ENCODE measurements at places on chromosomes 5 and 9.
A peak's percentile ranks its signal among the peaks of the same experiment; 100 is the strongest.

DNA sequence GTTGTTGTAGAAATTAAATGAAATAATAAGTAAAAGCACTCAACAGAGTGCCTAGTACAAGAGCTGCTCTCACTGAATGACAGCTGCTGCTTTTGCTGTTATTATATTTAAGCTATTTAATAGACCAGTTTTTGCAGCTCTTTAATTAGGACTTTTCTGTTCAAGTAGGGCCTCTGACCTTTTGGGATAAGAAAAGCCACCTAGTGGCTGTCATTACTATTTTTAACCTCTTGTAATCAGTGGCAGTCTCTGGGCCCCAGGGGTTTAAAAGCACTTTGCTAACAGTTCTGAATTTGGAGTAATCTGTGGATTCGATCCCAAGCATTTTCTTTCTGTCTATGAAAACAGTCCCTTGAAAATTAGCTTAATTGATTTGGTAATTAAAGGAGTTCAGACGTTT lies 121.1 kb downstream of the NUDT12 start:
- DNase-seq = no peak

GRCh38 chr9:133161547-133161950 lies 2.2 kb downstream of the GBGT1 start:
- DNase-seq = no peak

GRCh38 chr9:127814619-127815511 lies 12.2 kb downstream of the FPGS start:
- DNase-seq = no peak

DNA sequence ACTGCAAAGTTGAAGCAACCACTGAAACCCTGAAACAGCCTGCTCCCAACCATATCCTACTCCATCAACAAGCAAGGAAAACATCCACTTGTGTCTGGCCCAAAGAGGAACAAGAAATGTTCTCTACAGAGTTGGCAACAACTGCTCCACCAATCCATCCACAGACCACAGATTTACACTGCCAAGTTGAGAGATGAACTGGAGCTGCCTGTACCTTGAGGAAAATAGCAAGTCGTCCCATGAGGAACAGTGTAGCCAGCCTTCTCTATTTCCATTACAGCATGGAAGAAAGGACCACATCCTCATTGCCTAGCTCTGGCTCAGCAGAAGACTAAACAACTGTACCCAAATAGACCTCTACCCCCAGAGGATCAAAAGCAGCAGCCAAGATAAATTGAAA lies 60.4 kb downstream of the DEPDC1B start:
- no peak for DNase-seq

DNA sequence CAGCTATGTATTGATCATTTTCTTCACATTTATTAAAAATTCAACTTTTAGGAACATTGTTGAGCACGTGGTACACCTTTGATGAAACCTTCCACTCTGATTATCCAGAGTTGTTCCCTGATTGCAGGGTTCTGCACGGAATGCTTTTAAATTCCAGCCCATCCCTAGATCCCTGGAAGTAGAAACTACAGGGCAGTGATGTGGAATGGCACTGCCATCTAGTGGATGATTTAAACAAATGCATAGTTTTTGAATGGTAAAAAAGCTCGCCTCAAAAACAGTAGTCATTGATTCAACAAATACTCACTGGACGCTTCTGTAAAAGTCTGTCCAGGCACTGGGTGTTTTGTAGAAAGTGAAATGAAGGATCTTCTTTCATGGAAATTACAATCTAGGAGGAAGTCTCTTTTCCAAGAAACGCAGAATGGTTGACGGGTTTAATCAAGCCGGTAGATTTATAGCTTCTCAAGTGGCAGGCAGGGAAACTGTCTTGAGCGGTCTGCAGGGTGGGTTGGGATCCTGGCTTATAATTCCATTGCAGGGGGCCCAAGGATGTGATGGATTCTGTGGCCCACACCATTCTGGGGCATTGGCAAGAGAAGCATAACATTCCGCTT lies 118.4 kb downstream of the ARHGAP26 start:
- peak; percentile 16 for DNase-seq

DNA sequence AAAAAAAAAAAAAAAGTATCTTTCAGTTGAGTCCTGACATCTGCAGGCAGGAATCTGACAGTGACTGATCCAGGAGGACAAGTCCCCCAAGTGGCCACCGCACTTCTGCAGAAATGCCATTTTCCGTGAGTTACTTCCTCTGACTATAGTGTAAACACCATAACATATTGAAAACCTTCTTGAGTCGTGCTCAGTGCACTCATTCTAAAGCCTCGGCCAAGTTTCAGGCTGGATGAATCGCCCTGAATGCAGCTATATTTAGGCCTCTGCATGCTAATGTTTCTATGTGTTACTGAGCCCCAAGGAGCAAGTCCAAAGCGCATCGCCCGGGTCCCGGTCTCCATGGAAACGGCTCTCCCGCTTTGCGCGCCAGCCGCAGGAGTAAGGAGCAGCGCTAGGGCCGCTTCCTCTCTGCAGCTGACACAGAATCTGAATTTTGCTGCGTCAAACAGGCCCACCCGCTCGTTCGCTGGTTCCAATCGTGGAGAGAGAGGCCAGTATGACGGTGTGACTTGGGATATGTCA lies 335.4 kb downstream of the MSX2 start:
- peak; percentile 2 for DNase-seq

DNA sequence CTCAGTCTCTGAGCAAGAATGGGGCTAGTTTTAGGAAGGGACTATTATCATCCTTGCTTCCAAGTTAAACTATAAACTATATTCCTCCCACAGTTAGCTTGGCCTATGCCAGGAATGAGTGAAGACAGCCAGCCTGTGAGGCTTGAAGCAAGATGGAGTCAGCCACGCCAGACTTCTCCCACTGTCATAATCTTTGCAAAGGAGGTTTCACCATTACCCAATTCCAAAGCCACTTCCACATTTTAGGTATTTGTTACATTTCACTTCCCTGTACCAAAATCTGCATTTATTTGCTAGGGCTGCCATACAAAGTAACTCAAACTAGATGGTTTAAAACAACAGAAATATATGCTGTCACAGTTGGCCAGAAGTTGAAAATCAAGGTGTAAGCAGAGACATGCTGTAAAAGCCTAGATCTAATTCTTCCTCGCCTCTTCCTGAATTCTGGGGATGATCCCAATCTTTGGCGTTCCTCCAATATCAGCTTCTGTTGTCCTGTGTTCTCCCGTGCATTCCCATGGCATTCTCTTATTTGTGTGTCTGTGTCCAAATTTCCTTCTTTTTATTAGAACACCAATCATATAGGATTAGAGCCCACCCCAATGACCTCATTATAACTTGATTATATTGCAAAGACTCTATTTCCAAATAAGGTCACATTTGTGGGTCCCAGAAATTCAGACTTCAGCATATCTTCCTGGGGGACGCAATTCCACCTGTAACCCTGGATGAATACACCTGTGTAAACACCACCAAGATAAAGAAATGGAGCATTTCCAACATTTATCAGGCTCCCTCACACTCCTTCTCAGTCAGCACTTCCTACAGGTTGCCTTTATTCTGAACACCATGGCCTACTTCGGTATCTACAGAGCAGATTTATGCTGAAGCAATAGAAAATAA lies 126.8 kb downstream of the GCNT1 start:
- DNase-seq = peak; percentile 76

DNA sequence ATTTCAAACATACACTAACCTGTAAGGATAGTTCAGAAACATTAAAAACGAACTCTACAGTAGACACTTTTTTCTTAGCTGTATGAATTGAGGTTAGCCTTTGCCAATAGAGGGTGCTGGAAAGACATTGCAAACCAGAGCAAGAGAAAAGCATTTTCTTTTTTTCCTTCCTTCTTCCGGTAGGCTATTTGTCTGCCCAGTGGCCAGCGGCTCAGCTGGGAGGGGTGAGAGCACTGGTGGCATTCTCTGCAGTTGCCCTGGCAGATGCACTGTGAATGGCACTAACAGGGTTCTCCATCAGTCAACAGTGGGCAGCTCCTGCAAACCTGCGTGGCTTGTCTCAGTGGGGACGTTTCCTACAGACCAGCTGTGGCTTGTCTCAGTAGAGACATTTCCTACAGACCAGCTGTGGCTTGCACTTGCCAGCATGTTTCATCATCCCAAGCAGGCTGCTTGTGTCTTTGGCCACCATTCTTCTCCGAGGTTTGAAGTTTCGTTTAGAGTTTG lies 984.5 kb upstream of the CDH18 start:
- peak; percentile 18 for DNase-seq

- DNase-seq = no peak
Measured at GRCh38 chr9:132703336-132703735, 33.1 kb downstream of the GTF3C4 start.

DNA sequence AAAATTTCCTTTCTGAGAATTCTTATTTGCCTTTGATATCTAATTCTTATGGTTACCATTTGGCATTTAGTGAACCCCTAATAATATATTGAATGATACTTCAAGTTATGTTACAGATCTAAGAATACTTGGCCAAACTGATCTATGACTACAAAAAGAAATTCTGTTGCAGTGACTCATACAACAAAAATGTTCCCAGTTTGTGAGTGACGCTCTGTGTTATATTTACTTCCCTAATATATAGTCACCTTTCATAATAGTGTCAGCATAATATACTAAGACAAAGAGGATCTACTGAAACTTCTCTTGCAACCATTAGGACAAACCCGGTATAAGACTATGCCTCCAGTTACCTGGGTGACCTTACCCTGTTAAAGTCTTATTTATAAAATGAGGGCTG lies 216.9 kb upstream of the TLX3 start:
- DNase-seq = no peak

GRCh38 chr9:127449332-127449966 lies 1.8 kb downstream of the RPL12 start:
- peak; percentile 50 for DNase-seq

DNA sequence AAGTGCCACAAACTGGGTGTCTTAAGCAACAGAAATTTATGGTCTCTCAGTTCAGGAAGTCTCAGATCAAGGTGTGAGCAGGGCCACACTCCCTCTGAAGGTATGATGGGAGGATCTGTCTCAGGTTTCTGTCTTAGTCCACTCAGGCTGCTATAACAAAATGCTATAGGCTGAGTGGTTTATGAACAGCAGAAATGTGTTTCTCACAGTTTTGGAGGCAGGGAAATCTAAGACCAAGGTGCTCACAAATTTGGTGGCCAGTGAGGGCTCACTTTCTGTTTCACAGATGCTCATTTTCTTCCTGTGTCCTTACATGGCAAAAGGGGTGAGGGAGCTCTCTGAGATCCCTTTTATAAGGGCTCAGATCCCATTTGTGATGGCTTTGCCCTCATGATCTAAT lies 281.4 kb downstream of the CWC27 start:
- no peak for DNase-seq

GRCh38 chr5:133400831-133401351 lies 211.4 kb downstream of the FSTL4 start:
- no peak for DNase-seq

DNA sequence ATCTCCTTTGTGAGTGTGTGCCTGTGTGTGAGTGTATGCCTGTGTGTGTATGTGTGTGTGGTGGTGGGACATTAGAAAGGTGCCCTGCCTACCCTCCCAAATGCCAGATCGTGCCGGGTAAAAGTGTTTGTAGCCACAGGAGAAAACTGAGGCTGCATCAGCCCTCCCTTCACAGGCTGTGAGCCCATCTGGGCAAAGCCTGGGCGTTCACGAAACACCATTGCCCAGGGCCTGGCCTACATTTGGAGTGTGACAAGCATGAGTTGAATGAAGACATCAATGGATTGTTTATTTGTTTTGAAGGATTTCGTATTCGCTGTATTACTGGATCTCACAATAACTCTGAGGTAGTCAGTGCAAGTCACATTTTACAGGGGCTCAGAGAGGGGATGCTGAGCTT lies 270.8 kb downstream of the NSG2 start:
- DNase-seq = no peak

Measured in HL-60 (cell line).